Fibroblast of lung (primary cell): ENCODE measurements at places on chromosomes 4 and X.

DNA sequence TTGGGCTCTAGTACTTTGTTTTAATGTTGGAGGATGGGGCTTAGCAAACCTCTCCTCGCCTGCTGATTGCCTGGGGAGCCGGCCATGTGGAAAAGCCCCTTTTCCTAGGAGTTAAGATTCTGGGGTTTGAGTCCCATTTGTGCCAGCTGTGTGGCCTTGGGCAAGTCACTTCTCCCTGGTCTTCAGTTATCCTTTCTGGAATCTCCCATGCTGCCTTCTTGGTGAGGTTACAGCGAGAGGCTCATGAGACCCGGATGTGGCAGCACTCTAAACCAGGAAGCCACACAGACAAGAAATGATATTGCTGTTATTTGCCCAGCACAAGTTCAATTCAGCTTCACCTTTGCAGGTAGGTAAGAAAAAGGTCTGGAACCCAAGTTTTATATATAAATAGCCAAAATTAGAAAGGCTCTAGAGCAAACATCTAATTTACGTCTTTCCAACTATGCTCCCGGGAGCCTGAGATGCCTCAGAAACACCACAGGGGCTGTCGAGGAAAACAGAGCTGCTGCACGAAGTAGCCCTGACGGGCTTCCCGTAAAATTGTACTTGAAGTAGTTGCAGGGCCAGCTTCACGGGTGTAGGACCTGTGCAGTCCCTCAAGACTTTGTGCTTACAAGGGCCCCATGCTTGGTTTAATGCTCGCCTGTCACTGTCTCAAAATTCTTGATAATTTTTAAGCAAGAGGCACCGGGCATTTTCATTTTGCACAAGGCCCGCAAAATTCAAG, 8.3 kb upstream of the SASH3 start:
- DNase-seq, result no peak

DNA sequence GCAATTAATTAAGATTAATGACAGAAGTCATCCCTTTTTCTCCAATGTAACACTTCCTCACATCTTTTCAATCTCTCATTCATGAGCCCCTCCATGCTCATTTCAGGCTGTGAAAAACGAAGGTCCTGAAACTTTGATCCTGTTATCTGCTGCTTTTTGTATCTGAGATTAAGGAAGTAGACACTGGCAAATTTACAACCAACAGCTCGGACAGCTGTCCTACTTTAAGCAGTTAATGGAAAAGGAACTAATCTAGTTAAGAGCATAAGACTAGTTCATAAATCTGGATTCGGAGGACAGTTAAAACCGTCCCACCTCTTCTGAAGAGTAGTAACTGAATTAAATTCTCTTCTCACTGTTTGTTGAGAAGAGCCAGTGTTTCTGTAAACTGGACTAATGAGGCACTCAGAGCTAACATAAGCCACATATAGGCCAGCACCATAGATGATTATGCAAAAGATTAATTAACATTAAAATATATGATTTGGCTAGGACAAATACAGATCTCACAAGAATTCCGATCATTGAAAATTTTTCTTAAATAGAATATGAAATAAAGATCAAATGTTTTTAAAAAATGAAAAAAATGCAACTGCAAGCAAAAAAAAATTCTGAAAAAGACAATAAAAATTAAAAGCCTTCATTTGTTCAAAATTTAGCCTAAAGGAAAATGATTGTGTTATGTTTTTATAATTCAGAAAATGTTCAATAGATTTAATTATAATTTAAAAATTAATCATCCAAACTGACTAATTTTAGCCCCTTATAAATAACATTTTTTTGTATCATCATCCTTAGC, 114.4 kb downstream of the ANTXR2 start:
- DNase-seq, result no peak

DNA sequence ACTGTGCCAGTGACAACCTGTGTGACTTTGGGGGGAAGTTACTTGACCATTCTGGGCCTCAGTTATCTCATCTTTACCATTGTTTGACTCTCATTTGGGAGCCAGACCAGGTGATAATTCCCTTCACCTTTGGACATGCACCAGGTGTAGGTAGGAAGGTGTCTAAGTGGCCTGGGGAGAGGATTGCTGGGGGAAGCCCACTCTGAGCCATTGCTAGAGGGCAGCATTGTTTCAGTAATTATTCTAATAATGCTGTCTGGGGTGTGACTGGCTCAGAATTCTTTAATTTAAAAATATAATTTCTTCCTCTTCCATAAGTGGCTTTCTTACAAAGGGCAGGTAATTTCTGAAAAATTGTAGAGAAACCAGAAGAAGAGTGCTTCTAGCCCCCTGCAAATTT, 104.3 kb downstream of the RTL9 start:
- no peak for DNase-seq

GRCh38 chr4:168076989-168077725, 15.2 kb upstream of the ANXA10 start:
- DNase-seq, result peak; percentile 81

GRCh38 chrX:5971300-5971699, 257.4 kb downstream of the NLGN4X start:
- DNase-seq, result peak; percentile 65

DNA sequence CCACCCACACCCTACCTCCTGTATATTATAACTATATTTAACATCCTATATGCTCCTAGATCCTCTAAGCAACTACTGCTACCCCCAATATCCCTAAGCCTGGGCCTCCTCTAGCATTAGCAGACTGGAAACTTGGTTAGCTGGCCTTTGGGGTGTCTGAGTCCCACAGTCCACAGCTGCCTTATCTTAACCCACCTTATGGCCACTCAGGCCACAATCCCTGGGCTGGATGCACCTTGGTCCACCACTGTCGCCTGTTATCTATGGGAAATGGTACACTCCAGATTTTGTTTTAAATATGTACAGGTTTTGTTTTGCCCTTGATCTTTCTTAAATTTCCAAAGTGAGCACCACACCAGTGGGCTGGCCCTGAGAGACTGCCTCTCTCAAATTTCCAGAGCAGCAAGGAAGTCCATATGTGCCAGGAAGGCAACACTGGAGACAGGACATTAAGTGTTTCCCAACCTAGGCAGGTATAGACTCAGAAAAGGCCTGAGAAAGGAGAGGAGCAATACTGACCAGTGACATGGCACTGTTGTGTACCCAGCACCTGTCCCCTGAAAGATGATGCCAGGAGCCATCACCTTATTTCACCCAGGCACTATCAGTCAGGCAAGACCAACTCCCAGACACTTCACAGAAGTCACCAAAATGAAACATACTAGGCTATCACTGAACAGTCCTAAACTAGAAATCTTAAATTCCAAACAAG, 921 bp downstream of the PFKFB1 start:
- DNase-seq, result no peak

DNA sequence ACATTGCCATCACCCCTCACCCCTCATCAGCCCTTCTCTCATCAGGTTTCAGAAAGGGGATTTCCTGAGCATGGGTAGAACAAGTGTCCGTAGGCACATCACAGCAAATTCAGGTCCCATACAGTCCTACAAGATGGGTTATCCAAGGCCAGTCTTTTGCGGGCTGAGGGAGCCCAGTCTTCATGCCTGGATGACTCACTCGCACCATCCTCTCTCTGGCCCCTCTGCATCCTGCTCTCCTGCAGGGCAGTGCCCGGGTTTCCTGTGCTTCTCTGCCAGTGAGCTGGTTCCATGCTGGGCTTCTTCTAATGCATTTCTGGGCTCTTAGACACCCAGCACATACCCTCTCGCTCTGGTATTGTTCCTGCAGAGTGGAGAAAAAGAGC, 7.3 kb upstream of the INTS6L start:
- no peak for DNase-seq

DNA sequence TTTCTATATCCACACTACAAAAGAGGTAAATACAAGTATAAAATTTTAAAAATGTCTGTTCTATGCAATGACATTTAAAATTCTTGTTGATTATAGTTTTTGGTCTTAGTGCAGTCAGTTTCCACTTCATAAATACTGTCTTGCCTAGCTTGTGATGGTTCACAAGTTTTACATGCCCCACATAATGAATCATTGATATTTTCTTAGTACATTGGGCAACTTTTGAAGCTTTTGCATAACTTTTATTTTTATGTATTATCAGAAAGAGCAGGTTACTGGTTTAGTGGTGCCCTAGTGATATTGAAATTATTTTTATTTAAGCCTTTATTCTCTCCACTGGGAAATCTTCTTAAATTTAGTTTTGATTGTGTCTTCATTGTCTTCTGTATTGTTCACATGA, 388.0 kb downstream of the CCSER1 start:
- DNase-seq, result no peak

- DNase-seq, result peak; percentile 78
These were observed 1.7 kb downstream of the PLAC8 start for GRCh38 chr4:83112678-83113428.

DNA sequence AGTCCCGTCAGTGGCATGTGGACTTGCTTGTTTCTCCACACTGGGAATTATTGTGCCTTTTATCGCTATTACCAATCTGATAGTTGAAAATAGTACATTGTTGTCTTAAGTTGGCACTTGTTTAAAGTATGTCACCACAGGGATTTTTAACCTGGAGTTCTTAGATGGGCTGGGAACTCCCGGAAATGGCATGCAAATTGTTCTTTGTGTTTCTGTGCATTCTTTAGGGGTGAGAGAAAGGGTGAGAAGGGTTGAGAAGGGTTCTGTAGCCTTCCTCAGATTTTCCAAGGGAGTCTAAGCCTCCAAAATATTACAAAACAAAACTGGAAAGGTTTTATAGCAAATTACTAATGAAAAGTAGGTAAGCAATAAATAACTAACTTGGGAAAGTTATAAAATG, 176.9 kb downstream of the ZIC3 start:
- no peak for DNase-seq

GRCh38 chrX:131025336-131025735, 32.8 kb upstream of the ARHGAP36 start:
- DNase-seq, result no peak

GRCh38 chrX:153880440-153880815, 5.5 kb downstream of the L1CAM start:
- no peak for DNase-seq

GRCh38 chrX:40142417-40142816, 44.7 kb upstream of the BCOR start:
- DNase-seq, result no peak

DNA sequence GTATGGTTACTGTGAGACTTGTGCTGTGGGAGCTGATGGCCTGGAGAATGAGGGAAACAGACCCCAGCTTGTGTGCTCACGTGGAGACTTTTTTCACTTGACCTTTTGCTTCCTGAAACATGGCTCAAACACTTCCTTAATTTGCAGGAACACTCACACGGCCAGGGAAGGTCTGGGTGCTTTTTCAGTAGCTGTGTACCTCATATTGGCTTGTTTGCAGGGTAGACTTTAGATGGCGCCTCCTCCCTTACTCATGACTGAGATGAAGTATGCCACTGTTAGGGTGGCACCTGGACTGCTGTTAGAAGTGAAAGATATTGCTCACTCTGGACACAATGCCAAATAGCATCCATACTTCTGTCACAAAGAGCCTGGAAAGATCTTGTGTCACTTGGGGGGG, 75.7 kb upstream of the WDR1 start:
- DNase-seq, result no peak

- DNase-seq, result no peak
These were observed 80.9 kb downstream of the HMX1 start for GRCh38 chr4:8790749-8791148.

DNA sequence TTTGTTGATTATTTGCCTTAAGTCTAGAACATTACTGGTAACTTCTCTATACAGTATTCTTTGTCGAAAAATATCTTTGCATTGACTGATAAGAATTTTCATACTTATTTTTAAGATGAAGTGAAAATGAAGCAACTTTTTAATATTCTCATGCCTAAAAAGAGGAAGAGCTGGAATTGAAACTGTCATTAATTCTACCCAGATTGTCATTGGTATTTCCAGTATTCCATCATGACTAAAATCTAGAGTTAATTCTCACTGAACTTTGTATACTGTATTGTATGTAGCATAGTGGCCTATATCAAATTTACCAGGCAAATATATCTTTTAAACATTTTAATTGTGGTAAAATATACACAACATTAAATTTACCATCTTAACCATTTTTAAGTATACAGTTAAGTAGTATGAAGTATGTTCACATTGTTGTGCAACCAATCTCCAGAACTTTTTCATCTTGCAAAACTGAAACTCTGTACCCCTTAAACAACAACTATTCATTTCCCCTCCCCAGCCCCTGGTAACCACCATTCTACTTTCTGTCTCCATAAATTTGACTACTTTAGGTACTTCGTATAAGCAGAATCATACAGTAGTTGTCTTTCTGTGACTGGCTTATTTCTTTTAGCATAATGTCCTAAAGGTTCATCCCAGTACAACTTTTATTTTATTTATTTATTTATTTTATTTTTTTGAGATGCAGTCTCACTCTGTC, 24.3 kb upstream of the ZNF41 start:
- DNase-seq, result no peak

GRCh38 chr4:83660578-83660977, 124.7 kb downstream of the GPAT3 start:
- no peak for DNase-seq

- no peak for DNase-seq
These were observed 107.0 kb downstream of the REPS2 start for GRCh38 chrX:17053502-17053901.

- no peak for DNase-seq
These were observed 39.0 kb upstream of the RASGEF1B start for GRCh38 chr4:81510643-81511178.

- no peak for DNase-seq
These were observed 32.3 kb downstream of the SH2D1A start for GRCh38 chrX:124378643-124379042.

GRCh38 chr4:141041021-141041476, 92.2 kb downstream of the RNF150 start:
- DNase-seq, result peak; percentile 38

- DNase-seq, result no peak
These were observed 73.4 kb upstream of the STOX2 start for GRCh38 chr4:183831683-183832082.

- DNase-seq, result peak; percentile 38
These were observed 13.8 kb upstream of the ENOX2 start for GRCh38 chrX:130916636-130917422.

GRCh38 chrX:44785652-44786051, 58.2 kb upstream of the DUSP21 start:
- DNase-seq, result peak; percentile 90

GRCh38 chr4:8090312-8090711, 68.3 kb downstream of the ABLIM2 start:
- no peak for DNase-seq

DNA sequence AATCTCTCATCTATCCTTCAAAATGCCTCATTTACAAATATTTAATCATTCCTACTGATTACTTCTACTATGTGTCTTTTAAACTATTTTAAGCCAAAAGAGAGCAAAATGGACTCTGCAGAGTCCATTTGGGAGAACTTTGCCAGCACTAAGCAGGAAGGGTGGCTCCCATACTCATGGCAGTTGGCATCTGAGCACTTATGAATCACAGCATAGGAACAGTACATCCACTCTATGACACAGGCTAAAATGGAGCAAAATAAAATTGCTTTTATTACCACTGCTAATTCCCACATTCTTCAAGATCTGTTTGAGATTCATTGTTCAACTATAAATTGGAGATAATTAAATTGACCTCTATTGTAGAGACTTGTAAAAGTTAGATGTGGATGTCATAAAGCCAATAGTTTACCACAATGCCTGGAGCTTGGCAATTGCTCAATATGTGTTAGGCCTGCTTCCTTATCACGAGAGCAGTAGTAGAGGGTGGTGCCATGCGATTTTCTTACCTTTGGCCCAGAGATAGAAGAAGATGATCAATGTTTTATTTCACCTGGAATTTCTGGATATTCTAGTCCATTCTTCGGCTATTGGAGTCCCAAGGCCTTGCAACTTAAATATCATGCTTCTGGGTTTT, 19.1 kb downstream of the HPGD start:
- no peak for DNase-seq
